NCI-H446 (cell line): ENCODE measurements at places on chromosomes 2 and 18.

DNA sequence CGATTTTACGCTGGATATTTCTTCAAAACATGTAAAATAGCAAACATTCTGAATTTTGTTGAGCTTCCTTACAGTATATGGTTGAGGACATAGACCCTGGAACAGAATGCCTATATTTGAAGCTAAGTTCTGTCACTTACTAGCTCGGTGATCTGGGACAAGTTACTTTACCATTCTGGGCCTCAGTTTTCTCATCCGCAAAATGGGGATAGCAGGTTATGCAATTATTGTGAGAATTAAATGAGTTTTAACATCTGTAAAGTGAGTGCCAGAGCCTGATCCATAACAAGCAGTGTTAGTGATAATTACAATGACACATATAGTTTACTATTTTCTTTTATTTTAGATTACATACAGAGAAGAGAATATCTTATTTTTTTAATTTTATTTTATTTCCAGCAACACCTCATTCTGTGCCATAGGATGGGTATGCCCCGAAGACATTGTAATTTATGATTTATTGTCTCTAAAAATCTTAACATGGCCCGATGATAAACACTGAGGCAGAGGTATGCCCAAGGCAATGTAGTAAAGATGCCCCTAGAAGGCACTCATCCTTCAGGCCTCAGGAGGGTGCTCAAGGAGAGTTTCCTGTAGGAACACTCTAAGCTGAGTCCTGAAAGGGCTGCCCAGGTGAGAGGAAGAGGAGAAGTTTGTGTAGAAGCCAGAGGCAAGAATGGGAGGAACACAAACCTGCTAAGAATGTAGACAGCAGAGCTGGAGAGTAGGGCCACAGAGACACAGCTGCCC is 250.9 kb downstream of the BCL11A start:
- DNase-seq = no peak

GRCh38 chr2:127423478-127423843 is 5.2 kb downstream of the PROC start:
- no peak for DNase-seq

DNA sequence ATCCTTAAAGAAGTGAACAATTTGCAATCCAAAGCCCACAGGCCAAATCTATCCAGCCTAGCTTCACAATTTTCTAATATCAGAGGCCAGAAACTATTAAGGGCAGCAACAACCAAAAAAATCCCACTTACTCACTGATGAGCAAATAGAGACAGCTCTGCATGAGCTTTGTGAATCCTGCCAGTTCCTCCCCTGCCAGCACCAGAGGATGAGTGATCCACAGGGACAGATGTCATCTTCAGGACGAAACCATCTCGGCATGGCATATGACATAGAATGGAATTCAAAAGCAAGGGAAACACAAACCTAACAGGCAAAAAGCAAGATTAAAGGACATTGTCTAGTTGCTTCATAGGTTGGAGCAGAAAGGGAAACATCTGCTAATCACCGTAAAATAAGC is 2.2 kb upstream of the DSC2 start:
- no peak for DNase-seq

- no peak for DNase-seq
These were observed 20.6 kb downstream of the KCMF1 start for GRCh38 chr2:84991404-84992160.

- no peak for DNase-seq
These were observed 219.2 kb downstream of the FHOD3 start for GRCh38 chr18:36516726-36517125.
